Endothelial cell (in vitro differentiated cells): ENCODE measurements at places on chromosomes 11 and 22. TPM values are rescaled to one million over a fixed set of nuclear protein-coding genes. Genes with fewer than 3 reads are reported as not detected.

DNA sequence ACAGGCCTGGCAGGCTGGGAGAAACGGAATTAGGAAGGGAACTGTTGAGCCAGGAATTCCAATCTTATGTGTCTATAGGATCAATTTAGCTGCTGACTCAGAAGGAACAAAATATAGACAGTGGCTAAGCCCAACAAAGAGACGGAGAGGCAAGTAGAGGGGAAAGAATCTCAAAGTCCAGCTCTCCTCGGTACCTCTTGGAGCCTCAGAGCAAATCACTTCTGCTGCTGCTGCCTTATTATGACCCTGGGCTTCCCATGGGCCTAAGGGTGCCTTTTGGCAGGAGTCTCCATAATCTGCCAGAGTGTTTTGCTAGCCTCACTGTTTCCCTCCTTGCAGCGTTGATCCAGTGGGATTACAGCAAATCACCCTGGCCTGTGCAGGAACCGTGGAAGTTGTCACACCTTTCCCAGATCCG is 31.7 kb downstream of the PAX6 start:
- no peaks in the 10 kb centered on the region for H3K27me3 ChIP-seq
- no peaks in the 10 kb centered on the region for H3K36me3 ChIP-seq
- no peak overlapping the region for H3K4me3 ChIP-seq
- no peaks in the 10 kb centered on the region for H3K4me1 ChIP-seq

GRCh38 chr11:132187814-132188213 is 817.4 kb downstream of the NTM start:
- H3K4me1 ChIP-seq, result no peaks in the 10 kb centered on the region
- DNase-seq, result no peak
- no peak overlapping the region for H3K4me3 ChIP-seq
- H3K27ac ChIP-seq, result no peak overlapping the region
- no peaks in the 10 kb centered on the region for H3K36me3 ChIP-seq
- no peaks in the 10 kb centered on the region for H3K27me3 ChIP-seq

GRCh38 chr22:30430933-30431332 is 5.4 kb downstream of the MTFP1 start:
- no peak overlapping the region for H3K4me3 ChIP-seq
- peaks cover 8% of the 10 kb centered on the region for H3K36me3 ChIP-seq
- no peak for DNase-seq
- peaks cover 10% of the 10 kb centered on the region for H3K27me3 ChIP-seq
- H3K27ac ChIP-seq, result no peak overlapping the region

MMP8 gene
- total RNA-seq, result not detected

DNA sequence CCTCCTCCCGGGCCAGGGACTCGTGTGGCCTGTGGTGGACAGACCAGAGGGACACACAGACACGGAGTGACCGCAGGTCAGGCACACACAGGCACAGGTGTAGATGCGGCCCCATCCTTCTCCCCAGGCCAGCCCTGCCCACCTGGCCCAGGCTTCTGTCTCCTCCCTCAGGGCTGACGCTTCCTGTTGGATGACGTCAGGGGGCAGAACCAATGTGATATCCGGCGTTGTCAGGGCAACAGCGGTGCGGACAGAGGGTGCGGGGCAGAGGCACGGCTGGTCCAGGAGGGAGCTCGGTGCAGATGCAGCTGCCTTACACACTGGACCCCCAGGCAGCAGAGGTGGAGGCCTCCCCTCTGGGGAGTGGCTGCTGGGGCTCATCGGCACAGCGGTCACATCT is 2.9 kb upstream of the TUBGCP6 start:
- DNase-seq, result peak; percentile 60
- no peak overlapping the region for H3K27ac ChIP-seq
- peaks cover 13% of the 10 kb centered on the region for H3K4me1 ChIP-seq
- no peaks in the 10 kb centered on the region for H3K36me3 ChIP-seq
- peaks cover 5% of the 10 kb centered on the region for H3K27me3 ChIP-seq
- H3K4me3 ChIP-seq, result peak overlapping the region; percentile 42

DNA sequence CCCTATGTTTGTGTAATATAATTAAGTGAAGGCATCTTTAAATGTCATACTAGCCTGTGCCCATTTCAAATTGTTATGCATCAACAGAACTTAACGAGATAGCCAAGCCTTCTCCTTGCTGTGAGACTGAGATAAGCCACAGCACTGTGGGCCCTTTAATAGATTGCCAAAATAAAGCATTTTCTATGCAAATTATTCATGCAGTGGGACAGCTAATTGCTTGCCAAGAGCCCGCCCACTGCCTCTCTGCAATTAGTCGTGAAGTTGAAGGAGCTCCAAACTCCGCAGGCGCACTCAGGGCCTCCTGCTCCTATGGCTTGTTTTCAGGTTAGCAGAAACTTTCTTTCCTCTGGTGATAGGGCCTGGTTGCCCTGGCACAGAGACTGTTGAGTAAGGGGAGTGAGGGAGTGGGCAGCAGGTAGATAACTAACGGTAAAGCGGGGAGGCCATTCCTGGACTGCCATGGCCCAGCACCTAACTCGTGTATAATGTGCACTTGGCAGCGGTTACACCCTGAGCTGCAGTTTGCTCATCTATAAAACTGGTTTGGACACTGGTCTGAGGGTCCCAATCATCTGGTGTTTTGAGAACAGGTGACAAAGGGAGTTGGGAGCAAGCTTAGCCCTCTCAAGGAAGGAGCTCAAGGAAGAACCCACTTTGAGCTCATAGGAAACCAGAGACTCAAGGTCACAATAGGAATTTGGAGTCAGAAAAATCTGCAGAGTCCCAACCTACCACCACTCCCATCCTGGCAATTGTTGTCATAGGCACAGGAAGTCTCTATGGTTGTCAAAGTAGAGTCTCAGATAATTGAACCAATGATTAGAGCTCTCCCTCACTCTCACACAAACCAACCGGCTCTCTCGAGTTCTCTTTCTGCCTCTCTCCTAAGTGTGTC is 33.9 kb upstream of the RIC3 start:
- H3K4me3 ChIP-seq, result no peak overlapping the region
- no peak overlapping the region for H3K27ac ChIP-seq
- H3K27me3 ChIP-seq, result peaks cover 14% of the 10 kb centered on the region
- DNase-seq, result no peak
- no peaks in the 10 kb centered on the region for H3K36me3 ChIP-seq

OR51B4 gene
- total RNA-seq, result 0.49 TPM

GRCh38 chr11:81220146-81220895 is 1513.3 kb downstream of the FAM181B start:
- H3K36me3 ChIP-seq, result no peaks in the 10 kb centered on the region
- H3K4me1 ChIP-seq, result no peaks in the 10 kb centered on the region
- no peak overlapping the region for H3K27ac ChIP-seq
- H3K27me3 ChIP-seq, result peaks cover 2% of the 10 kb centered on the region
- DNase-seq, result no peak
